Naive thymus-derived CD8-positive, alpha-beta T cell (primary cell): ENCODE measurements at places on chromosomes 7 and 10.

DNA sequence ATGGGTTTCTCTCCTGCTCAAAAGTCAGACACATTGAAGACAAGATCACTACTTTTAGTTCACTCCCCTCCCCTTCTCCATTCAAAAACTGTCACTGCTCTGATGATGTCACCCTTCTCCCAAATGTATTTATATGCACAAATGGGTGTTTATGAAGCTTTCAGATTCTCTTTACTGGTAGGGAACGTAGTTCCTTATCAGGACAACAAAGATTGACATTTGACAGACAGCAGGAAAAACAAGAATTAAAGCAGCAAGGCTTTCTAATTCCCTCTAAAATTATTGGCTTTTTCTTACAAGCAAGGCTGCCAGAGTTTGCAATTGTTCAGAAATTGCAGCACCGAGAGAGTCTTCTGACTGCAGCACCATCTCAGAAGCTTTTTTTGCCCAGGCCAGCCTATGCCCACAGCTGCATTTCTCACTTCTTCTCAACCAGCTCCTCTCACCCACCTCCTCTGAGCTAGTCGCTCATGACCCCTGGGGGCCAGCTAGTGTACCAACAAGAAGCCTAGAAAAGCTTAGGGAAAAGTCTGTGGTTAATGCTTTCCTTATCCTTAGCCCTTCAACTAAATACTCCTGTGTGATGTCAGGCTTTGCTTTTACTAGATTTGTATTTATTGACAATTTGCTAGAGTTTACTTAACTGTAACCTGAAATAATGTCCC lies 265.1 kb downstream of the HTR7 start:
- no peak for DNase-seq

GRCh38 chr7:91411060-91411459 lies 146.8 kb downstream of the FZD1 start:
- DNase-seq = no peak

DNA sequence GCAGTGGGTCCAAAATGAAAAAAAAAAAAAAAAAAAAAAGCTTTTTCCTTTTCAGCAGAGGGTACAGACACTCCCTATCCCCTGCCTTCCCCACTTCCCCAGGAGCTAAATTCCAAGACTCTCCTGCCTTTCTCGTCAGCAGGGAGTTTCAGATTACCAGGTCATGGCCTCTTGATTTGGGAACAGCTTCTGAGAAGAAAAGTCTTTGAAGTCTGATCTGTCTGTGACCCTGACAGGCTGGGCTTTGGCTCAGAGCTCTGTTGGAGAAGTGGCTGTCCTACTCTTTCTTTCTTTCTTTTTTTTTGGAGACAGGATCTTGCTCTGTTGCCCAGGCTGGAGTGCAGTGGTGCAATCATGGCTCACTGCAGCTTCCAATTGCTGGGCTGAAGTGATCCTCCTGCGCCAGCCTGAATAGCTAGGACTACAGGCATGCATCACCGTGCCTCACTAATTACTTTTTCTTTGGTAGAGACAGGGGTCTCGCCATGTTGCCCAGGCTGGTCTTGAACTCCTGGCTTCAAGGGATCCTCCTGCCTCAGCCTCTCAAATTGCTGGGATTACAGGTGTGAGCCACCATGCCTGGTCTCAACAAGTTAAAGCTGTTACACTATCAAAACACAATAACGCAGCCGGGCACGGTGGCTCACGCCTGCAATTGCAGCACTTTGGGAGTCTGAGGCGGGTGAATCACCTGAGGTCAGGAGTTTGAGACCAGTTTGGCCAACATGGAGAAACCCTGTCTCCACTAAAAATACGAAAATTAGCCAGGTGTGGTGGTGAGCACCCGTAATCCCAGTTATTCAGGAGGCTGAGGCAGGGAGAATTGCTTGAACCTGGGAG lies 59.9 kb downstream of the COL26A1 start:
- no peak for DNase-seq

- no peak for DNase-seq
These were observed 47.1 kb upstream of the DYNC1I1 start for GRCh38 chr7:95725205-95725604.

GRCh38 chr10:101778781-101779543 lies 3.0 kb upstream of the FGF8 start:
- no peak for DNase-seq

- DNase-seq = no peak
These were observed 41.8 kb upstream of the C10orf71 start for GRCh38 chr10:49257154-49257553.

DNA sequence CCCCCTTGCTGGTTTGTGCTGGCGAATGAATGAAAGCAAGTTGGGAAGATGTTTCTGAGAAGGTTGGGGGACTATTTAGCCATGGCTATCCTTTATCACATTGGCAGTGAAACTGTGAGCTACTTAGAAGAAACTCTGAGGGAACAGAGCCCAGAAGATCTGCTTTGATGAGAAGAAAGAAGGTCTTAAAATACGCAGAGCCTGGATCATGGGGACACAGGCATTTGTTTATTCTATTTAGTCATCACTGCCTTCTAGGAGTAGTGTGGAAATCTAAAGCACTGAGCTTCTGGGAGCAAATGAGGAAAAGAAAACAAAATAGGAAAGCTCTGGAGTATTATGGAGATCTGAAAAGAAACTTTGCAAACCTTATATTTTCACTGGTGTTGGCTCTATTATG lies 28.5 kb downstream of the CPED1 start:
- DNase-seq = no peak
